ENCODE measurements at places on chromosomes 3 and 15.

DNA sequence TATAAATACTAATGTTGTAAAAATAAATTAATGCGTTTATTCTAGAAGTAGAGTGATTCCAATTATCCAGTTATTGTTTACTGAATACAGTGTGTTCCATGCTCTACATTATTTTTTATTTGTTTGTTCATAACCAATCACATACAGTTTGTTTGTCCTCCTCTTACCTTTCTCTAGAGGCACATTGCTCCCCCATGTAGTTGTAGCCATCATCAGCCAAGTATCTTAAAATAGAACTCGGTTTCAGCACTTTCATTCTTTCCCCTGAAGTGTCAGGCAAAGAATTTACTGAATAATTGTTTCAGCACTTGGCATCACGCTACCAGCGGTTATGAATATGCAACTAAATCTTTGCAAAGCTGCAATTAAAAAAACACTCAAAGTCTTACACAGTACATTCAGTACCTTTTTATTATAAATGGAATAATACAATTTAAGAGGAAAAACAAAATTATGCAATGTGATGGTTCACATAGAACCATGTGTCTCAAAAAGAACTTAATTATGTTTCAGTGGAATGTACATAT is 448.6 kb upstream of the ATP10A start:
- no peaks in the 10 kb centered on the region for H3K27me3 ChIP-seq
- H3K4me3 ChIP-seq = no peak overlapping the region
- no peaks in the 10 kb centered on the region for H3K36me3 ChIP-seq
- no peak for DNase-seq
- H3K27ac ChIP-seq = no peak overlapping the region
- no peaks in the 10 kb centered on the region for H3K4me1 ChIP-seq

GRCh38 chr3:108381529-108382140 is 85.3 kb downstream of the HHLA2 start:
- no peak for DNase-seq

DNA sequence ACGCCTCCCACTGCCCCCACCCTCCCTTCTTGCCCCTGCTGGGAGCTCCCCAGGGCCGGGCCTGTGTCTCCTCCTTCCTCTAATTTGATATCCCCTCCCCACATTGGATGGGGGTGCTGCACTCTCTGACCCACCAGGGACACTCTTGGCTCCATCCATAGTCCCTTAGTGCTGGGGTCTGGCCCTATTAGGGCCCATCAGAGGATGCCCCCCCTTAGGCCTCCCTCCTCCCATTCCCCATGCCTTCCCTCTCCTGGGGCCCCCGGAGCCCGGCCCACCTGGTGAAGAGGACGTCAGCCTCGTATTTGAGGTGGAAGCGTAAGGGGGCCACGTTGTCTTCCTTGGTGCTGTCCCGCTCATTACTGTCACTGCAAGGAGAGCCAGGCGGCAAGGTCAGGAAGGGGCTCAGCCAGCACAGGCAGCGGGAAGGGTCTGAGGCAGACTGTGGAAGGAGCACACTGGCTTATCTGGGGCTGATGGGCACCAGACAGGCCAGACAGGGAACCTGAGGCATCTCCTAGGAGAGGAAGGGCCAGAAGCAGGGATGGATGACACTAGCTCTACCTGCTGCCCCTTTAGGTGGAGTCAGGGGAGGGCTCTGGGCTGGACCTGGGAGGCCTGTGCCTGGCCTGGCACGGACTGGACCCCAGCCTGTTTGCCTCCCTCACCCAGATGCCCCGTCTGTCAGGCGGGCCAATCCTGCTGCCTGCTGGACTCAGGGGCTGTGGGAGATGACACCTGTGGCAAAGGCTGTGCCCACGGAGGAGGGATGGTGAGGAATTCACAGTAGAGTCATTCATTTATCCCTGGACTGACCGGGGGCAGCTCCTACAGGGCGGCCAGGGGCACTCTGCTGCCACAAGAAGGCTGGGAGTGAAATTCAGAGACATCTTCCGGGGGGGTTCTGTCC is 36.2 kb downstream of the FEM1B start:
- no peaks in the 10 kb centered on the region for H3K27me3 ChIP-seq
- H3K4me1 ChIP-seq = no peaks in the 10 kb centered on the region
- H3K4me3 ChIP-seq = no peak overlapping the region
- no peak overlapping the region for H3K27ac ChIP-seq
- H3K36me3 ChIP-seq = no peaks in the 10 kb centered on the region

DNA sequence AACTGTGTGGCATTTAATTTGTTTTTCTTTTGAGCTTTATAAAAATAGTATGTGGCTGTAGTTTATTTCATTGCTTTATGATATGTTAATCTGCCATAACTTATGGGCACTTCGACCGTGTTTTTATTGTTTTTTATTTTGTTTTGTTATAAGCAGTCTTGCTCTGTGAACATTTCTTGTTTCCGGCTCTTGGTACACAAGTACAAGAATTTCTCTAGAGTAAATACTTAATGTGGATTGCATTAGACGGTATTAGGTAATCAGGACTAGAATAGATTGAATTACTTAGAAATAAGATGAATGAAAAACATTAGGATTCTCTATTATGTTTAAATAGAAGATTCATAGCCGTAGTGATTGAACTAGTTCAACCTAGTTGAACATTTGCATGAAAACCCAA is 2.1 kb downstream of the ZFAND6 start:
- H3K4me1 ChIP-seq = peaks cover 26% of the 10 kb centered on the region
- DNase-seq = no peak
- no peak overlapping the region for H3K4me3 ChIP-seq
- no peaks in the 10 kb centered on the region for H3K36me3 ChIP-seq
- no peak overlapping the region for H3K27ac ChIP-seq

DNA sequence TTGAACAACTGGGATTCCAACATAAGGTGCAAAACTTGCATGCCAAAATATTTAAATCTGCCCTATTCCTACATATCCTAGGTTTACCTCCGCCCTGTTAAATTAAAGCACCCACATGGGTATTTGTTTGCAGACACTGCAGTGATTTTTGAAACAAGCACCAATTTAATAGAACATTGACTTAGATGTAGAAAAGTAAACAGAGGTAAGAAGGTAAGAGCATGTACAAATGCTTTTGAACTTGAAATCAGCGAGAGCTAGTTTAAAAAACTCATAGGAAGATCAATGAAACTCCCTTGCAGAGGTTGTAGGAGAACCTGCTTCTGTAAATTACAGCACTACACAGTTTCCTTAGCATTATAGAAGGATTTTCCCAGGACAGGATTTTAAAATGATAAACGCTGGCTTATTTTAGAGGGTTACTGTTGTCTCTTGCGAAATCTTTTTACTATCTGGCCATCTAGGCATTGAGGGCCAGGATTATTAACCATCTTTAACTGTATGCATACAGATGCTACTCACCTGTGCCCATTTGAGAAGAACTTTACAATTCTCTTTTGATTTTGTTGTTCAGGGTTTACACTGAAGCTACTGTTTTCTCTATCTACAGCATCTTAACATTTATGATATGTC is 284.8 kb downstream of the FEZF2 start:
- no peak overlapping the region for H3K4me3 ChIP-seq
- H3K4me1 ChIP-seq = no peaks in the 10 kb centered on the region
- H3K27me3 ChIP-seq = no peaks in the 10 kb centered on the region
- H3K36me3 ChIP-seq = no peaks in the 10 kb centered on the region
- no peak overlapping the region for H3K27ac ChIP-seq

DNA sequence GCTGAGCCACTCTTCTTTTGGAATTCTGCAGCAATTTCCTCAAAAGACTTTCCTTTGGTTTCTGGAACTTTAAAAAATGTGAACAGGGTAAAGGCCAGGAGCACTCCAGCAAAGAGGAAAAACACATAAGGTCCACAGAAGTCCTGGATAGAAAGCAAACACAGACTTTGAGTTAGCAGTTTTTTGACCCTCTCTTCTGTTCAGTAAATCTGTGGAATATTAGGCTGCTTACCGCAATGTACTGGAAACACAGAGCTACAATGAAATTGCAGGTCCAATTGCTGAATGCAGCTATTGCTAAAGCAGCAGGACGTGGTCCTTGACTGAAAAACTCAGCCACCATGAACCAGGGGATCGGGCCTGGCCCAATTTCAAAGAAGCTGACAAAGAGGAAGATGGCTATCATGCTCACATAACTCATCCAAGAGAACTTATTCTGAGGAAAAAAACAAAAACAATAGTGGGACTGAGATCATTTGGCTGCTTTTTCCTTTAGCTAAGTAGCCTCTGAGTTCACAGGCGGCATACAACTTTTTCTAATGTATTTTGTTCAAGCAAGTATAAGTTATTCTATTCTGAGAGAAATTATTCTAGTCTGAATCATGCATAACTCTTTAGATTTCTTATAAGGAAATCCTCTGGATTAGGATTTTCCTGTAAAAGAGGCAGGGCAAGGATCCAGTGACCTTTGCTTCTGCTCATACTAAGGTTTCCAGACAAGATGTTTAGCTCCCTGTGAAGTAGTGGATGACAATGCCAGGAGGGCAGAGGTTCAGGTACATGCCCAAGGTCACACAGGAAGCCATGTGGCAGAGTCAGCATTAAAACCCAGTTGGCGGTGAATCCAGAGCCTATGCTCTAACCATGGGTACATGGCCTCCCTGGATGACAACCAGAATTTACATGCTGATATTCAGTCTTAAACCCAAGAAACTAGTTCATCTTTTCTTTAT is 28.3 kb downstream of the SLC2A2 start:
- H3K4me1 ChIP-seq = no peaks in the 10 kb centered on the region
- H3K36me3 ChIP-seq = no peaks in the 10 kb centered on the region
- H3K27ac ChIP-seq = no peak overlapping the region
- H3K4me3 ChIP-seq = no peak overlapping the region
- DNase-seq = no peak

- no peak for DNase-seq
- H3K27ac ChIP-seq = peak overlapping the region; percentile 55
- H3K4me1 ChIP-seq = peaks cover 28% of the 10 kb centered on the region
- H3K36me3 ChIP-seq = no peaks in the 10 kb centered on the region
- no peaks in the 10 kb centered on the region for H3K27me3 ChIP-seq
Measured at GRCh38 chr15:100772892-100773520, 106.6 kb upstream of the ALDH1A3 start.

DNA sequence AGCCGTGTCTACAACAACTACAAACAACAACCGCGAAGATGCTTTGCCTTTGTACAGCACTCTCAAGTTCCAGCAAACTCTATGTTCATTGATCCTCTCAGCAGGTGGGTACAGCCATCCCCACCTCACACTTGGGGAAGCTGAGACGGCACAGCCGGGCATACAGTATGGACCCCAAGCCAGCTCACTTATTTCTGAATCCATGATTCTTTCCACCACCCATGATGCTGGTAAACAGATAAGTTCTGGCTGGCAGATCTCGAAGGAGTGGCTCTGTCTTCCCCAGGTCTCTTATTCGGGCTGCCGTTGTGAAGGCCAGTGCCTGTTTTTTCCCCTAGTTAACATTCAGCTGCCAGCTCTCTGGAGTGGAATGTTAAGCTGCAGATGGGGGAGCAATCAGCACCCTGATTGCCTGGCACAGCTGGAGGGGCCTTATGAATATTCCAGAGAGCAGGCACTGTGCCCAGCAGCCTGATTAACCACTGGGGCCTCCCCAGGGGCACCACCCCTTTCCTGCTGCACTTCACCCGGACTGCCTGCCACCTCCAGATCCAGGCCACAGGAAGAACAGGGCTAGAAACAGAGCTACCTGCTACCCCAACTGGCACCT is 73.2 kb downstream of the CORO2B start:
- no peaks in the 10 kb centered on the region for H3K4me1 ChIP-seq
- DNase-seq = peak; percentile 67
- H3K4me3 ChIP-seq = no peak overlapping the region
- H3K36me3 ChIP-seq = no peaks in the 10 kb centered on the region
- no peak overlapping the region for H3K27ac ChIP-seq

- no peak overlapping the region for H3K4me3 ChIP-seq
- no peak for DNase-seq
- no peaks in the 10 kb centered on the region for H3K27me3 ChIP-seq
- no peaks in the 10 kb centered on the region for H3K36me3 ChIP-seq
- H3K4me1 ChIP-seq = no peaks in the 10 kb centered on the region
- no peak overlapping the region for H3K27ac ChIP-seq
Measured at GRCh38 chr3:165827233-165827632, 10.0 kb downstream of the BCHE start.

DNA sequence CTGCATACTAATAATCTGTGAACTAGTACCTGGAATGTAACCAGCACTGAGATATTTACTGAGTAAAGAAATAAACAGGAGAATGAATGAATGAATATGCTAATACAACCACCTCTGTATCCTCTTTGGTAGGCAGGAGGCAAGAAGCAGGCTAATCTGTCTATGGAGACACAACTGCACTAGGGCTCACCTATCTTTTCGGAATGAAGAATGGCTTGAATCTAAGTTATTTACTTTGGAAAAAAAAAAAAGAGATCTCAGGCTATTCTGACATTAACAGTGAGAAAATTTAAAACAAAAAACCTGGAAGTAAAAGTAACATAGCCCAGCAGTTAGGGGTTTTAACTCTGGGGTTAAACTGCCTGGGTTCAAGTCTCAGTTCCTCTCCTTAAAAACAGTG is 174.2 kb downstream of the FOXP1 start:
- H3K36me3 ChIP-seq = no peaks in the 10 kb centered on the region
- no peaks in the 10 kb centered on the region for H3K27me3 ChIP-seq
- H3K4me1 ChIP-seq = peaks cover 6% of the 10 kb centered on the region
- DNase-seq = no peak
- H3K27ac ChIP-seq = no peak overlapping the region

All from vagina (tissue), 2 donors.